ENCODE measurements at places on chromosomes 5 and 9. TPM values are rescaled to one million over a fixed set of nuclear protein-coding genes. Genes with fewer than 3 reads are reported as not detected.

DNA sequence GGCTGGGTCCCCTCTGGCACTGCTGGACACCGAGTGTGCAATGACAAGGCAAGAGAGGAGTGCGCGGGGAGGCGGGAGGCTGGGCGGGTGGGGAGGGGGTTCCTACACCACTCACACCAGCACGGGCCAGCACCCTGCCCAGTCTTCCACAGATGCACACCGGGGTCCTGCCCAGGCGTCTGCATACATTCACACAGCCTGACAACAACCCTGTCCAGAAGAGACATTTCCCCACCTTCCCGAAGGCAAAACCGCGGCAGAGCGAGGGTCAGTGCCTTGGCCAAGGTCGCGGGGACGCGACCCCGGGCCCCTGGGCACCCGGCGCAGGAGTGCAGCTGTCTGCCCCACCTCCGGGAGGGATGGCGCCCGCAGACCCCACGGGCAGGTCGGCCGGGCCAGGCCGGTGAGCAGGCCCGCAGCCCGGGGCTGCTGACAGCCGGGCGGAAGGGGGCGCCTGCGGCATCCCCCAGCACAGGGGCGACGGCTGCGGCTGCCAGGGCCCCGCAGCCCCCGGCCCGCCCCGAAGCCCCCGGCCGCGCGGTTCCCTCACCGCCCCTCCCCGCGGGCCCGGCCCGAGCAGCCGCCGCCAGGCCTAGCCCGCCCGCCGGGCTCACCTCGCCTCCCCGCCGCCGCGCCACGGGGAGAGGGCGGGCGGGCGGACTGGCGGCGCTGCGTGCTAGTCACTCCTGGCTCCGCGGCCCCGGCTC, 496 bp downstream of the MAPK9 start:
- H3K36me3 ChIP-seq: no peaks in the 10 kb centered on the region
- peaks cover 12% of the 10 kb centered on the region for H3K27me3 ChIP-seq
- peaks cover 56% of the 10 kb centered on the region for H3K4me1 ChIP-seq
- H3K27ac ChIP-seq: peak overlapping the region; percentile 80

DNA sequence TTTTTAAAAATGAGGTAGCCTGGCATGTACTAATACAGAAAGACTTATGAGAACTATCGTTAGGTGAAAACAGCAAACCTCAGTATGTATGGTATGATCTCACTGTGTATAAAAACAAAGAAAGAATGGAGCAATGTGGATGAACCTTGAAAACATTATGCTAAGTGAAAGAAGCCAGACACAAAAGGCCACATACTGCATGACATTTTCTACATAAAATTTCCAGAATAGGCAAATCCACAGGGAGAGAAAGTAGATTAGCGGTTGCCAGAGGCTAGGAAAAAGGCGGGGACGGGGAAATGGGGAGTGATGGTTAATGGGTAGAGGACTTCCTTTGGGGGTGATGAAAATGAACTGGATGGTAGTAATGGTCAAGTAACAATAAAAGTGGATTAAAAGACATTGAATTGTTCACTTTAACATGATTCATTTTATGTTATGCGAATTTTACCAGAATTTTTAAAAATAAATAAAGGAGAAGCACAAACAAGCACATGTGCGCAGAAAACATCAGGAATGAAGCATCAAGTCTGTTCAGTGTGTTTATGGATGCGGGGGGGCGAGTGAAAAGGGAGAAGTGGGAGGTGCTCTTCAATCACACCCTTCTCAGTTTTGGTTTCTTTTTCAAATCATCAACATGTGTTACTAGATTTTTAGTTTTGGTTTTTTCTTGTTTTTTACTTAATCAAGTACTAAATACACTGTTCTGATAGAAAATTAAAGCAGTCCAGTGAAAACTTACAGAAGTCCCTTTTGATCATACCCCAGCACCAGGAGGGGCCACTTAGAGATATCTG, 16.3 kb downstream of the ROR2 start:
- peaks cover 10% of the 10 kb centered on the region for H3K36me3 ChIP-seq
- DNase-seq: no peak
- H3K4me1 ChIP-seq: no peaks in the 10 kb centered on the region
- H3K27ac ChIP-seq: no peak overlapping the region
- no peaks in the 10 kb centered on the region for H3K27me3 ChIP-seq

GRCh38 chr9:125513303-125513667, 193.7 kb downstream of the MAPKAP1 start:
- peaks cover 4% of the 10 kb centered on the region for H3K36me3 ChIP-seq
- no peak overlapping the region for H3K4me3 ChIP-seq
- no peak overlapping the region for H3K27ac ChIP-seq

The IL13 gene
- polyA plus RNA-seq: 0.28 TPM

GRCh38 chr5:36310138-36310537, 8.4 kb upstream of the RANBP3L start:
- H3K36me3 ChIP-seq: no peaks in the 10 kb centered on the region
- DNase-seq: no peak
- H3K4me1 ChIP-seq: no peaks in the 10 kb centered on the region
- peaks cover 3% of the 10 kb centered on the region for H3K27me3 ChIP-seq

DNA sequence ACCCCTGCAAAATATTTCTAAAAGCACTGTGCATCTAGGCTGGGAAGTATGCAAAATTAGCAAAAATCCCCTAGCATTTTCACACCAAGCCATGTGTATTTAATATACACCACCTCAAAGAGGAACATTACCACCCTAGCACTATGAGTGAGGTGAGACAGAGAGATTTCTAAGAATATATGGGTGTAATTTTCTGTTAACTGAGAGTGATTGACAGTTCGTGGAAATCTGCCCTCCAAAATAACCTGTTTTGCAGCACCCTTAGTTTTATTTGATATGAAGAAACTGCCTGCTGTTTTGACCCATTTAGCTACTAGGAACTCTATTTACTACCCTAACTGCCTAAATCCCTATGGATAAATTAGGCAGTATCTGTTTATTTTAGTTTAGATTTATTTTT, 64.2 kb upstream of the CDKN2B start:
- no peaks in the 10 kb centered on the region for H3K4me1 ChIP-seq
- DNase-seq: no peak
- peak overlapping the region; percentile 5 for H3K4me3 ChIP-seq
- no peak overlapping the region for H3K27ac ChIP-seq
- no peaks in the 10 kb centered on the region for H3K27me3 ChIP-seq
- H3K36me3 ChIP-seq: no peaks in the 10 kb centered on the region

DNA sequence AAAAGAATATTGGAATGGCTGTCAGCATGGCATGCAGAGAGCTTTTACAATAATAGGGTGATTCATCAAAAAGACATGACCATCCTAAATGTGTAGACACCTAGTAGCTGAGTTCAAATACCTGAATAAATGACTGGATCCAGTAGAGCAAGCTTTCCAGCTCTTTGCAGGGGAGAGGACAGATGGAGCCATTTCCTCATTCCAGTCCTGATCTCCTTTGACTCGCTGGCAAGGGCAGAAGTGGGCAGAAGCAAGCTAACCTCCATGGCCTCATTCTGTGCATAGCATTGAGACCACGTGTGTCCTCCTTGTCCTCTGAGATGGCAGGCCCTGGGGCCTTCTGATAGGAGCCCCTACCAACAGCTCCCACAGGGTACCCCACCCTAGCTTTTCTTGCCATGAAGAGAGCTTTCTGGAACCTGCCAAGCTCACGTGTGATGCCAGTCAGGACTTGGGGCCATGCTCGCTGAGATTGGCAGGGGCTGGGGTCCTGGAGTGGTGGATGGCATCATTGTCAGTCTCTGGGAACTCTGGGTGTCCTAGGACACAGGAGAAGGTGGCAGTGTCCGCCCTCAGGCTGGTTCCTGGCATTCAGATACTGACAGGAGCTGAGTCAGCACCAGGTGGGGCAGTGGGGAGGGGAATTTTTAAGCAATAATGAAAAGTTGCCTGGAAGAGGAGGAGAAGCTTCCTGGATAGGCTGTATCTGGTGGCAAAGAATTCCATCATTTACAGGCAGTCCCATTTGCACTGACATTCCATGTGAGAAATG, 33.6 kb downstream of the WWC1 start:
- peaks cover 8% of the 10 kb centered on the region for H3K27me3 ChIP-seq
- no peaks in the 10 kb centered on the region for H3K36me3 ChIP-seq
- DNase-seq: no peak
- H3K4me1 ChIP-seq: no peaks in the 10 kb centered on the region

DNA sequence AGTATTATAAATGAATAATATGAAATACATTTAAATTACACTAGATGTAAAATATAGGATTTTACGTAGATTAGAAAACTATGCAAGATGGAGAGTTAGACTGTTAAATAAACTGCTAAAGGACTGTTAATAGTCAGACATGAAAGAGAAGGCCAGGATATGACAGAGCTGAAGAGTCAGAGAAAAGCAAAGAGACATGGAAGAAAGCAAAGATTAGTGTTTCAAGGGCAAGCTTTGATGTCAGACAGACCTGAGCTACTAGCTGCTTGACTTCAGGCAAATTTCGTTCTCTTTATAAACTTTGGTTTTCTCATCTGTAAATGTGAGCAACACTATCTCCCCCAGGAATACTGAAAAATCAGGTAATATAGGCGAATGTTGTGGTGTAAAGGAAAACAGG, 161.3 kb downstream of the RAPGEF6 start:
- peaks cover 11% of the 10 kb centered on the region for H3K36me3 ChIP-seq
- H3K4me1 ChIP-seq: no peaks in the 10 kb centered on the region
- H3K27me3 ChIP-seq: no peaks in the 10 kb centered on the region
- no peak overlapping the region for H3K27ac ChIP-seq
- DNase-seq: no peak

GRCh38 chr5:462051-462481, 19.1 kb downstream of the EXOC3 start:
- H3K4me3 ChIP-seq: no peak overlapping the region
- H3K27me3 ChIP-seq: no peaks in the 10 kb centered on the region
- DNase-seq: no peak
- H3K27ac ChIP-seq: no peak overlapping the region

GRCh38 chr9:113456235-113456634, 7.3 kb upstream of the RGS3 start:
- peaks cover 2% of the 10 kb centered on the region for H3K27me3 ChIP-seq
- H3K4me3 ChIP-seq: no peak overlapping the region
- DNase-seq: no peak
- H3K4me1 ChIP-seq: no peaks in the 10 kb centered on the region
- no peak overlapping the region for H3K27ac ChIP-seq

The DOCK2 gene
- polyA plus RNA-seq: 42.4 TPM

DNA sequence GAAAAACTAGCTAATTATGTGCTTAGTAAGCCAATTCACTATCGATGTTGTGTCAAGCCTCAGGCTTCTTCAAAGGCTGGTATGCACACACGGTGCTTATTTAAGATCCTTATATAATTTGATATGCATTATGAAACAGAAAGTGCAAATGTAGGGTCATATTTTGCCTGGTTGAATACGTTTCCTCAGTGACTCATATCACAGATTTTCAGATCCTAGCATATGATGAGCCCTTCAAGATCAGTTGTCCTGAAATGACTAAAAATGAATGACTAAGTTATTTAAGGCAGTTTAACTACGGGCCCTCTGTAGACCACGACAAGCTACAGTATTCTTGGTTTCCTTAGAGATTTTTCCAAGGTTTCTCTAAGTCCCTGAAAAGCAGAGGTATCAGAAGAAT, 778.3 kb downstream of the PRELID2 start:
- H3K4me1 ChIP-seq: no peaks in the 10 kb centered on the region
- no peaks in the 10 kb centered on the region for H3K36me3 ChIP-seq
- no peak for DNase-seq
- H3K27me3 ChIP-seq: no peaks in the 10 kb centered on the region
- no peak overlapping the region for H3K4me3 ChIP-seq
- no peak overlapping the region for H3K27ac ChIP-seq

GRCh38 chr9:36503172-36504088, 69.3 kb upstream of the MELK start:
- no peak for DNase-seq
- H3K27me3 ChIP-seq: no peaks in the 10 kb centered on the region
- H3K4me1 ChIP-seq: peaks cover 11% of the 10 kb centered on the region
- no peak overlapping the region for H3K4me3 ChIP-seq
- H3K27ac ChIP-seq: no peak overlapping the region
- H3K36me3 ChIP-seq: no peaks in the 10 kb centered on the region

The SPINK4 gene
- not detected for polyA plus RNA-seq

GRCh38 chr5:43620944-43621505, 18.0 kb downstream of the NNT start:
- peaks cover 8% of the 10 kb centered on the region for H3K4me1 ChIP-seq
- H3K27ac ChIP-seq: no peak overlapping the region
- DNase-seq: no peak
- peaks cover 34% of the 10 kb centered on the region for H3K36me3 ChIP-seq
- H3K27me3 ChIP-seq: peaks cover 2% of the 10 kb centered on the region
- no peak overlapping the region for H3K4me3 ChIP-seq

The SLC22A5 gene
- polyA plus RNA-seq: 1.5 TPM

The PCDHGA6 gene
- not detected for polyA plus RNA-seq
